ENCODE measurements at places on chromosomes 7 and 10.

DNA sequence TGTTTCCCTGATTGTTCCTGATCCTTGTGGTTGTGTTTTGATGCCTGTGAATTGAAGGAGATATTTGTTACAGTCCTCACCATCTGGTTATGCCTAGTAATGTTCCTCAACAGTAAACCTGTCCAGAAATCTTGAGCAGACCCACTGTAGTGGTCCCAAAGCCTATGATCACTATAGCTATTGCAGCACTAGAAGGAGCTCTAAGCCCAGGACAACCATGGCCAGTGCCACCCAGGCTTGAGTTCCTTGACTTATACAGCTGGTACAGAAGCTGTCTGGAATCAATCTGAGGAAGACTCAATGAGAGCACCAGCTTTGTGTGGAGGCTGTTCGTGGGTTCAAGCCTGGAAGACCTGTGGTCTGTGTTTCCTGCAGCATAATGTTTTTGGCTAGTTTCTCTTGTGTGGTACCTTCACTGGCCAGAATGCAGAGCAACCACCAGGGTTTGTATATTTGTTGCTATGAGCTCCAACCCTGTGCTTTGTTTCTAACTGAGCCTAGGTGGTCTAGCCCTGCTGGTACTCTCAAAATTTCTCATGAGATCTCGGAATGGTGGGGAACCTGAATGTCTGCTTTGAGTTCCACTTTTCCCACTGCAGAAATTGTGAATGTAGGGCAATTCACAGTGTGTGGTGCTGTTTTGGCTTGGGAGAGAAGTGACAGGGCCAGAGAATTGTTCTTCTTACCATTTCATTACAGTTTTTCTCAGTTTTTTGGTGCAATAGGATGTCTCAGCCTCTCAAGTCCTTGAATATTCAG, 355.2 kb downstream of the SUGCT start:
- no peak for DNase-seq

- no peak for DNase-seq
These were observed 12.2 kb downstream of the PDE1C start for GRCh38 chr7:32058002-32058401.

- DNase-seq: no peak
These were observed 153.2 kb upstream of the ADO start for GRCh38 chr10:62651341-62651740.

DNA sequence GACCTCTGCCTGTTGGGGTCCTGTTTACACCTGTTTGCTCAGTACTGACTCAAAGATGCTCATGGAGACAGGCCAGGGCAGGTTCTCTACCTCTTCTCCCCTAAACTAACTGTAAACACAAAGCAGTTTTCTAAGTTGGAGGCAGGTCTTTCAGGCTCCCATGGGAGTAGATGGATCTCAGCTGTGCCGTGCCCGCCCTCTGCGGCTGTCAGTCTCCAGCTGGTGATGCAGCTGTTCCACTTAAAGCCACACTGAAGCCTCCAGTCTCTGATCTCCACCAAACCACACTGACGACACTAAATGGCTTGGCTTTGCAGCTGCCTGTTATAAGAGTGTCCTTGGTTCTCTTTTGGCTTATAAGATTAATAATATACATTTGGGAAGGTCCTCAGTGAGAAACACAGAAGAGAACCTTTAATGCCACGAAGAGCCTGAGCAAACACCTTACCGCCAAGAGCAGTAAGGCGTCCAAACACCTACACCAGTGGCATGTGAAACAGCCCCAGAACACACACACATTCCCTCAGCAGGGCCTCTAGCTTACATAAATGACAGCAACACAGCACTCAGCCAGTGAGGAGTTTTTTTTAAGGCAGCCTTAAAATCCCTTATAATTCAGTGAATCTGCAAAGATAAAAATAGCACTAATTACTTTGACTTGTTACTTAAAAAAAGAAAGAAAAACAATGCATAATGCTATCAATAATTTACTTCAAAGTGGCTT, 60.4 kb upstream of the KCNIP2 start:
- no peak for DNase-seq

DNA sequence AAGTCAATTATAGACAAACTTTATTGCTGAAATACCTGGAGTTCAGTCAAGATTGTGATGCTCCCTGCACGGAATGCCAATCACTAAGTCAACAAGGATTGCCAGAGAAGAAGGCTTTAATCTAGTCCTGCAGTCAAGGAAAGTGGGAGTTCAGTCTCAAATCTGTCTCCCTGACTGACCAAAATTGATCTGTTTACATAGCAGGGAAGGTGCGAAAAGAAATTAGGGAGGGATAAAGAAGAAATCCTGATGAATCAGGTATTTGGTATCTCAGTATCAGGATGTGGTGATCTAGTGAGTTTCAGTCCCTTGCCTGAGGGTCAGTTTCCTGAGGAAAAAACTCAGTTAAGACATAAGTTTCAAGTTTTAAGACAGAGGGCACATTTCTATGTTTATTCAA, 2.1 kb upstream of the AKR1D1 start:
- no peak for DNase-seq

DNA sequence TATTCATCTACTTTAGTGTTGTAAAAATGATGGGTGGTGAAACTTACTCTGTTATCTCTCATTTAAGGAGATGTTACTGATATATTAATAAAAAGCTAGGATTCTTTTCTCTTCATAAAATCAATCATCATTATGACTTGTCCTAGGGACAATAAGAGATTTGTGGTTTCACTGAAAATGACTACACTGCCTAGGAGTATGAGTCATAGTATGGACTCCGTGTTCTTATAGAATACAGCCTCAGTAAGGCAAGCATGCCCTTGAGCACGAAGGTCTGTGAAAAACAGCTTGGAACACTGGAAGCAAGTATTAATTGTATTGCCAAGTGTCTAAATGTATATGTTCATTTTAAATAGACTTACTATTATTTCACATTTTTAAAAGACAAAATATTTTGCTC, 749.2 kb upstream of the PCDH15 start:
- no peak for DNase-seq

GRCh38 chr10:44244745-44245600, 139.9 kb downstream of the CXCL12 start:
- no peak for DNase-seq

DNA sequence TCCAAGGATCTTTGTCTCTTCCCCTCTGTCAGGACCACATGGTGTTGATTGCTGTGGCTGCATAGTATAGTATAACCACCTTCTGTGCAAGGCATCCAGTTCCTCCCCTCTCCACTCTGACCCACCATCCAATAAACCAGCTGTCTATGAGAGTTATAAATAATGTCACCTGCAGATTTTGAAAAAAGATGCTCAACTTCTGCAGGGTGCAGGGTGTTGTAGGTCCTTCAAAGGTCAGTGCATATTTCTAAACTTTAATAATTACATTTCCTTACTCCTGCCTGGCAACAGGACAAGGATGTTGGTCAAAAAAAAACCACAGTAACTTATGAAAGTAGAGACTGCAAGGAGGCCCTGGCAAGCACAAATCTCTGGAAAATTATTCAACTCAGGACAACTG, 166.2 kb downstream of the PKD1L1 start:
- DNase-seq: no peak

- DNase-seq: no peak
These were observed 82.7 kb downstream of the CPXM2 start for GRCh38 chr10:123808906-123809305.

GRCh38 chr10:110496553-110497437, 912 bp upstream of the DUSP5 start:
- no peak for DNase-seq

DNA sequence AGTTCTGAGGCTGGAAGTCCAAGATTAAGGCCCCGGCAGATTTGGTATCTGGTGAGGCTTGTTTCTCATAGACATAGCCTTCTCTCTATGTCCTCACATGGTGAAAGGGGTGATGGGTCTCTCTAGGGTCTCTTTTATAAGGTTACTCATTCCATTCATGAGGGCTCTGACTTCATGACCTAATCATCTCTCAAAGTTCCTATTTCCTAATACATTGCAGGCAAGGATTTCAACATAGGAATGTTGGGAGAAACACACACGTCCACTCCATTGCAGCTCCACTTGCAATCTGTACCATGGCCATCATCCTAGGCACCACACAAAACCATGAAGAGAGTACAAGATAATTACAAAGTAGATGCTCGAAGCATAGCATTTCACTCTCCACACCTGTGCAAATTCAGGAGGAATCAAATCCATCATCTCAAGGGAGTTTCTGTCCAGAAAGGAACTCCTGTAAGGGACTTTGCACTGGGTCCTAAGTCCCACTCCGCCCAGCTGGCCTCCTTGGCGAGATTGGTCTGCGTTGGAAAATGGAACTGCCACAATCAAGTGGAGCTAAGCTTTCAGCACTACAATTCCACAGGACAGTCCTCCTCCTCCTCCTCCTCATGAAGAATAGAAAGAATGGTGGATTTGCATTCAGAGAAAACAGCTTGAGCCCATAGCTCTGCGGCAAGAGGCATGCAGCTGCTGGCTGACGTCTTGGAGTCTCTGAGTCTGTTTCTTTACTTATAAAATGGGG, 8.8 kb downstream of the DDC start:
- DNase-seq: no peak

DNA sequence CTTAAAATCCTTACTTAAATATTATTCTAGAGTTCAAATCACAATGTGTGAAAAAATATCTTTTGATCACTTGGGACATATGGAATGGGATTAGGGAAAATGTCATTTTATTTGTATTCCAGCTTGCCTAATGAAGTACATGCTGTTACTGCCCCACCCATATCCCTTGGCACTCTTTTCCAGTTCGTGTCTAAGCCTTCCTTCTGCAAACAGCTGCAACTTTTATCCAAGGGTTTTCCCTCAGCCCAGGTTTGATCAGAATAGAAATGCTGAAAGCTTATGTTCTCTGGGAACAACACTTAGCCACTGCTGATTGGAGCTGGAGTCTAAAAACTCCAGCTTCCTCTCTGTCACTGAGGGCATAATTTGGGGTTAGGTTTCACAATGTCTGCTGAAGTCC, 214.1 kb upstream of the FAM3C start:
- no peak for DNase-seq

- DNase-seq: no peak
These were observed 149.6 kb upstream of the PRPS1L1 start for GRCh38 chr7:18177129-18177814.

DNA sequence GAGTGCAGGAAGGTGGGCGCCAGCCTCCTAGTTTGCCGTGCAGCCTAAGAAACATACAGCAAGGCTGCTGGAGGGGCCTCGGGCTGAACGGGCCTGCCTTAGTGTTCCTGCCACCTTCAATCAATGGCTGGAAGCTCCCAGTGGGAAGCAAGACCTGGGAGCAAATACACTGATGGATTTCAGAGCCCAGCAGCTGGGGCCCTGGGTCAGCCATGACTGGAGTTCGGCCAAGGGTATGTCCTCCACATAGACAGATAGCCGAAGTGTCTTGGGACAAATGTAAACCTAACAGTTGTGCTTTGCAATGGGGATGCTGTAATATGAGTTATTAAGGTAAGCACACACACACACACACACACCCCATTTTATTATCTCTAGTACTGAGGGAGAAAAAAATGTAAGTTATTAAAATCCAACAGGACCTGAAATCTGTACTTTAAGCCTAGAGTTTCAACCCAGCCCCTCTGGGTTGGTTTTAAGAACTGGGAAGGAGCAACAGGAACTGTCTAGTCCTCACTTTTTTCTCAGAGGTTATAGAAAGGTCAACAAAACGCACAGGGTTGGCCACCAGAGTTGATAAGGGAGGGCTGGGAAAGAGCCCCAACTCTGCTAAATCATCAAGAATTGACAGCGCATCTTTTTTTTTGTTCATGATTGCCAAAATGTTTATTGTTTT, 50.0 kb upstream of the CELF2 start:
- no peak for DNase-seq

DNA sequence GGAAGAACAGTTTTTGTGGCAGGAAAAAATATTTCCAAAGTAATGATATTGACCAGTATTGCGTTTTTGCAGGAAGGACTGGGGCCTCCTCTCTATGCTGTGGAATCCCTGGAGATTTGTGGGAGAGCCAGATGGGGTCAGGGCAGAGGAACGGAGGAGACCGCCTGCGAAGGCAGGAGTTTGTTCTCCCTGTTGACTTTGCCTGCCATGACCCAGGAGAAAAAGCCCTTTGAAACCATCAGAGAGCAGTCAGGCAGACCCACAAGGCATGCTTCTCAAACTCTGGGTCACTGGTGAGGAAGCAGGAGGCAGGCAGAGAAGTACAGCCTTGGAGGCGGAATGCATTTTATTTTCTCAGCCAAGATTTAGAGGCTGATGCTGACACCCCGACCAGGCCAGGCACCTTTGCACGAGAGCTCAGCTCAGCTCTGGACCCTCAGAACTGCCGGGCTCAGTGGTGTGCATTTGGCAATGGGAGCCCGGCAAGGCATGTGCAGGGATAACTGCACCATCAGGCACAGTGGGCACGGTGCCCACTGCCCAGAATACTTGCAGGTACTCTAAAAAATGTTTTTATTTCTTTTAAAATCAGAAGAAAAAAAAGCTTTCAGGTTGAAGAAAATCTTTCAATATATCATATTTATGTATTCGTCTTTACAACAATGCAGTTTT, 410.4 kb downstream of the RPS24 start:
- no peak for DNase-seq

- no peak for DNase-seq
These were observed 271.9 kb downstream of the LRMDA start for GRCh38 chr10:75703191-75703854.

DNA sequence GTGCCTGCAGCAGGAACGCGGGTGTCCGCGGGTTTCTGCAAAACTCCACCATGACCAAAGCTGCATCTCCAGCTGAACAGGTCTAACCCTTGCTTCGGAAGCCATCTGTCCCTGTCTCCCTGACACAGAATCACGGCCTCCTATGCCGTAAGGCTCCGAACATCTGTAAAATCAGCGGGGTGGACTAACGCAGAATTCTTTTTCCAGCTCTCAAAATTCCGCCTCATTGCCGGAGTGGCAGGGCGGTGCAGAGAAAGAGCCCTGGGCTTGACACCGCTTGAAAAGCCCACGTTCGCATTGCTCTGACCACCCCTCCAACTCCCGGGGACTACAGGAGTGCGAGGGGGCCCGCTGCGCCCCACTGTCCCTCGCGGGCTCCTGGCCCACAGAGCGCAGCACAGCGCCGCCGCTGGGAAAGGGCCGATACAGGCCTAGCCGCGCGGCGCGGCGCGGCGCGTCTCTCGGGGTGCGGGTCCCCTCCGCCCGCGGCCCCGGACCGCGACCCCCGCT, 409 bp downstream of the DNMBP start:
- peak; percentile 17 for DNase-seq

GRCh38 chr7:19677180-19677579, 31.7 kb downstream of the POLR1F start:
- no peak for DNase-seq
